ENCODE measurements at places on chromosomes 5 and 9.

DNA sequence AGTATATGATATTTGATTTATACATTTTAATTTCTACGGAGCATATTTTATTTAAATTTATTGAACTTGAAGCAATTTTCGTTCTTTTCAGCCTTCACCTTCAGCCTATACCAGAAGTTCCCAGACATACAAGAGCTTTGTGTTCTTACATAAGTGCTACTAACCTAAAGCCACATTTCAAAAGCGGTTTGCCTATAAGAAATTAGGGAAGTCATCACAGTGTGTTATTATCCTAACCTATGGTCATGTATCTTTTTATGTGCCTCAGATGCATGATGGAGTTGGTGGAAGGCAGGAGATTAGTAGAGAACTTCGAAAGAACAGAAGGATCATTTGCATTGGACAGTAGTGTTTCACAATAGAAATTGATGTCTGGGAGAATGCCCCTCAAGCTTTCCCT, 3.1 kb downstream of the KIF2A start:
- DNase-seq = no peak

- DNase-seq = peak; percentile 37
Measured at GRCh38 chr5:154487541-154487940, 9.5 kb upstream of the HAND1 start.

DNA sequence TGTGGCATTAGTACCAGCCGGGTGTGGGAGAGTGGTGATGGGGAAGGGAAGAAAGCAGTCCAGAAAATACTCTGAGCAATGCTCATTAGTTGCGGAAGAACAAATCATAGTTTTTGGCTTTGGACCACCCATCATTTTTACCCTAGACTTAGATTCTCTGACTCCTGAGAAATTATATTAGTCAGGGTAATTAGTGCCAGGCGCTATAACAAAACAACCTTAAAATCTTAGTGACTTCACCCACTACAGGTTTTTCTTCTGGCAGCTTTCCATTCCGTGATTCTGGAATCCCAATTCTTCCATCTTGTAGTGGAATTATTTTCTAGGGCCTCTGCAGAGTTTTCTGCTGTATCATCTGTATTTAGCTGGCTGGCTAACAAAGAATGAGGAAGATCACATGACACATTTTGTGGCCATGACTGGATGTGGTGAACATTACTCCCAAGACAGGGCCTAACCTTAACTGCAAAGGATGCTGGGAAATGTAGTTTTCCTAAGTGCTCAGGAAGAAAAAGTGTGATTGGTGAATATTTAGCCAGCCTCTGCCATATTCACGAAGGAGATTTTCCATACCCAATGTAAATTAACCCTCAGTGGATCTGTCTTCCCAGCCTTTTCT, 373.0 kb upstream of the MEF2C start:
- DNase-seq = no peak

- DNase-seq = no peak
Measured at GRCh38 chr9:135016876-135017275, 70.6 kb upstream of the OLFM1 start.
